Activated CD4-positive, alpha-beta T cell treated with anti-CD3 and anti-CD28 coated beads, Interleukin-2, amount 10 ng/mL, durations not matched to agents 7 days and 5 days (primary cell): ENCODE measurements at places on chromosomes 1 and 21. TPM values are rescaled to one million over a fixed set of nuclear protein-coding genes. Genes with fewer than 3 reads are reported as not detected.

- H3K27me3 ChIP-seq, result peaks cover 4% of the 10 kb centered on the region
- H3K4me3 ChIP-seq, result no peak overlapping the region
- no peak overlapping the region for H3K27ac ChIP-seq
- no peak for DNase-seq
- H3K4me1 ChIP-seq, result no peaks in the 10 kb centered on the region
These were observed 8.0 kb upstream of the OXCT2 start for GRCh38 chr1:39779137-39779536.

DNA sequence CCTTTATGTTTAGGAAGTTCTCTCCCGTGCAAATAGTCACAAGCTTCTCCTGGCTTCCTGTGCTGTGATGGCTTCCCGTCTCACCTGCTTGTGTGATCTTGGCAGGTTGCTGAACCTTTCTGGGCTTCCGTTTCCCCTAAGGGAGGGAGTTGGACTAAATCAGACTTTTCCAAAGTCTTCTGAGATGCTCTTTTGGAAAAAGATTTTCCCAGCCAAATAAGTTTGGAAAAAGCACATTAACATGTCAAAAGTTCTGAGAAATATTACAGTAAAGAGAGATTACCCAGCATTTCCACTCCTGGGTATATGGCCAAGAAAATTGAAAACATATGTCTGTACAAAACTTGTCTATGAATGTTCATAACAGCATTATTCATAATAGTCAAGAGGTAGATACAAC, 36.0 kb upstream of the TENT5C start:
- H3K27me3 ChIP-seq, result peaks cover 6% of the 10 kb centered on the region
- no peaks in the 10 kb centered on the region for H3K36me3 ChIP-seq
- no peak for DNase-seq
- peaks cover 42% of the 10 kb centered on the region for H3K4me1 ChIP-seq
- H3K4me3 ChIP-seq, result no peak overlapping the region

- H3K36me3 ChIP-seq, result peaks cover 28% of the 10 kb centered on the region
- no peak overlapping the region for H3K27ac ChIP-seq
- H3K4me1 ChIP-seq, result no peaks in the 10 kb centered on the region
- no peak for DNase-seq
- H3K27me3 ChIP-seq, result no peaks in the 10 kb centered on the region
These were observed 140.4 kb downstream of the ZMYM4 start for GRCh38 chr1:35408925-35409324.

DNA sequence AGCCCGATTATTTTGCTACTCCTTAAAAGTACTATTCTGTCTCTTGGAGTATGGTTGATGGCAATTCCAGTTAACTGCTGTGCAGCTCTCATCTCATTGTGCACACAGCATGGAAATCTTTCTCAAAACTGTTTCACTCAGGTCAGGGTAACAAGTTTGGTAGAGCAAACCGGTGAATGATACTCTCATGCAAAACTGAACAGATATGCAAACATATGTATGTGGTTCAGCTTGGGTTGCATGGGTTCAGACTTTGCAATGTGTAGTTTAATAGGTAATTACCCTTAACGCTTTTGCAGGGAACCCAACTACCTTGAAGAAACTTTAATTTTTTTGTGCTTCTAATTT, 2.2 kb downstream of the GADD45A start:
- DNase-seq, result no peak
- peaks cover 26% of the 10 kb centered on the region for H3K36me3 ChIP-seq
- H3K4me1 ChIP-seq, result peaks cover 39% of the 10 kb centered on the region
- H3K27me3 ChIP-seq, result no peaks in the 10 kb centered on the region

- DNase-seq, result no peak
- no peaks in the 10 kb centered on the region for H3K36me3 ChIP-seq
- H3K27ac ChIP-seq, result no peak overlapping the region
- H3K4me1 ChIP-seq, result peaks cover 6% of the 10 kb centered on the region
- H3K27me3 ChIP-seq, result peaks cover 11% of the 10 kb centered on the region
These were observed 171.1 kb upstream of the CSF3R start for GRCh38 chr1:36653850-36654249.

DNA sequence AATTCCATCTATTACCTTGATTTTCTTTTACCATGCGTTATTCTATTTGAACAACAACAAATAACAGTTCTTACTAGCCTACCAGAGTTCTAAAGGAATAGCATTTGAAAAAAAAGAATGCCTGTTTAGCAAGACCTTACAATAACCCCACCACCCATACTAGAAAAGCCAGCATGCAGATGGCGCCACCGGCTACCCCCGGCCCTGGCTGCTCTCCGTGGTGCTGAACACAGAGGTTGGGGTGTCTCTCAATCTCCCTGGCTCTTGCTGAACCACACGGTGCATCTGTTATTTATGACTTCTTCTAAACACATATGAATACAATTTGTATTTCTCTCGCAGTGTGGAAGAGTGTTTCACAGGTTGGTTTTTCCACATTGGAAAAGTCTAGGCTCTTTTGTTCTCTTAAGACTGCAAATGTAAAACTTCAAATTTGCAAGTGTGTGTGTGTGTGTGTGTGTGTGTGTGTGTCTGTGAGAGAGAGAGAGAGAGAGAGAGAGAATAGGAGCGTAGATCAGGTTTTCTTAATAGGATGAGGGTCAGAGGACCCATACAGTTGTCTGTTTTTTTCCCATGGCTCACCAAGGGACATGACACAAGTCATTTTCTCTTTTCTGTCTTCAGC, 13.6 kb downstream of the GRIK3 start:
- no peaks in the 10 kb centered on the region for H3K4me1 ChIP-seq
- H3K36me3 ChIP-seq, result no peaks in the 10 kb centered on the region
- H3K27ac ChIP-seq, result no peak overlapping the region
- DNase-seq, result peak; percentile 31
- no peak overlapping the region for H3K4me3 ChIP-seq
- H3K27me3 ChIP-seq, result no peaks in the 10 kb centered on the region

DENND2C gene
- total RNA-seq, result 0.15 TPM

DNA sequence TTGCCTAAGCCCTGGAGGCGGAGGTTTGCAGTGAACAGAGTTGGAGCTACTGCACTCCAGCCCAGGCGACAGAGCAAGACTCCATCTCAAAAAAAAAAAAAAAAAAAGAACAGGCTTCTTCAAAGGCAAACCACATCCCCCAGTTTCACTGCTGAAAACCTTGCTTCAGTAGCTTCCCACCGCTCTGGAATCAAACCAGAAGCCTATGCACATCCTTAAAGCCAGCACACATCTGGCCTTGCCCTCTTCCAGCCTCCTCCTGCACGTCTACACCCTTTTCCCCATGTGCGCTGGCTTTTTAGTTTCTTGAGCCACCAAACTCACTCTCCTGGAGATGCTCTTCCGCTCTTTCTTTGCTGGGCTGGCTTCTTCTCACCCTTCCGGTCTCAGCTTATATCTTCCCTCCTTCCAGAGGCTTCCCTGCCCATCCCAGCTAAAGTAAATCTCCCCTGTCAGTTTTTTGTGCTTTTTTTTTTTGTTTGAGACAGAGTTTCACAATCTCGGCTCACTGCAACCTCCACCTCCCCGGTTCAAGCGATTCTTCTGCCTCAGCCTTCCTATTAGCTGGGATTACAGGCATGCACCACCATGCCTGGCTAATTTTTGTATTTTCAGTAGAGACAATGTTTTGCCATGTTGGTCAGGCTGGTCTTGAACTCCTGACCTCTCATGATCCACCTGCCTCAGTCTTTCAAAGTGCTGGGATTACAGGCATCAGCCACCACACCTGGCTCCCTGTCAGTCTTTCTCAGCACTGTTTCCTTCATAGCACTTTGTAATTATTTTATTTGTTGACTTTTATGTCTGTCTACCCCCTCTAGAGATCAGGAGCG, 42.0 kb upstream of the ID3 start:
- H3K4me3 ChIP-seq, result peak overlapping the region; percentile 57
- DNase-seq, result peak; percentile 60
- H3K27ac ChIP-seq, result peak overlapping the region; percentile 90
- peaks cover 2% of the 10 kb centered on the region for H3K36me3 ChIP-seq
- H3K27me3 ChIP-seq, result no peaks in the 10 kb centered on the region

LIPI gene
- not detected for total RNA-seq

- no peak for DNase-seq
- no peak overlapping the region for H3K27ac ChIP-seq
- no peaks in the 10 kb centered on the region for H3K4me1 ChIP-seq
- peaks cover 29% of the 10 kb centered on the region for H3K36me3 ChIP-seq
These were observed 15.3 kb upstream of the SYT2 start for GRCh38 chr1:202725526-202725925.
